ENCODE measurements at places on chromosomes 4 and X.

GRCh38 chr4:114249561-114249960 is 270.1 kb upstream of the ARSJ start:
- no peak for DNase-seq

DNA sequence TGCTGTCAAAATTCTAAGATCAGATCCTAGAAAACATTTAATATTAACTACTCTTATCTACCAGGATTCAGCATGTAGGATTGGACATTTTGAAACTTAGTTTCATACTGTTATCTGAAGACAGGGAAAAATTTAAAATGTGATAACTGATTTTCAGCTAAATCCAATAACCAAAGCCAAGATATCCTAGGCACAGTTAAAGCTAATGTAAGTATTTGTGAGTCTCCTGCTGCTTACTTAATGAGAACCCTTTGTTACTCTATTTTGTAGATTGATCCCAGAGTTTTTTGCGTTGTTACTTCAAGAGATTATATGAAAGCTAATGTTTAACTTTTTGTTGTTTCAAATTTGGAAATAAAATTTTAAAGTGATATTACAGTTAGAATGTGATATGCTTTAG is 2.0 kb downstream of the CPE start:
- no peak for DNase-seq

DNA sequence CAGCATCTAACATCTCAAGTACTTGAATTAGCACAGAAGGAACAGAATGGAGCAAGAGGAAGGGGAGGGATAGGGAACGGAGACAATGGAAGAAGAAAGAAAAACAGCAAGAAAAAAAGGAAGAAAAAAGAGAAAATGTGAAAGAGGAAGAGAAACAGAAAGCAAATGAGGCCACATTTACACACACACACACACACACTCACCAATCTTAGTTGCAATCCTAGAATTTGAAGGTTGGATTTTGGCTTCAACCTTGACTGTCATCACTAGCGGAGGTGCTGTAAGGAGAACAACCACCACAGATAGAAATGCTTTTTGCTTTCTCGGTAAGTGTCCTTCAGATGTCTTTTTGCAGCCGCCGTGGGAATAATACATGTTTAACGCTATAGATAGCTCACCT is 327.1 kb upstream of the NWD2 start:
- no peak for DNase-seq

- no peak for DNase-seq
Measured at GRCh38 chrX:111164728-111165127, 68.7 kb downstream of the PAK3 start.

- no peak for DNase-seq
Measured at GRCh38 chrX:15343075-15343476, 7.8 kb upstream of the PIGA start.

Data from omental fat pad (tissue), 4 donors.